ENCODE measurements at places on chromosomes 6 and 20. TPM values are rescaled to one million over a fixed set of nuclear protein-coding genes. Genes with fewer than 3 reads are reported as not detected.

DNA sequence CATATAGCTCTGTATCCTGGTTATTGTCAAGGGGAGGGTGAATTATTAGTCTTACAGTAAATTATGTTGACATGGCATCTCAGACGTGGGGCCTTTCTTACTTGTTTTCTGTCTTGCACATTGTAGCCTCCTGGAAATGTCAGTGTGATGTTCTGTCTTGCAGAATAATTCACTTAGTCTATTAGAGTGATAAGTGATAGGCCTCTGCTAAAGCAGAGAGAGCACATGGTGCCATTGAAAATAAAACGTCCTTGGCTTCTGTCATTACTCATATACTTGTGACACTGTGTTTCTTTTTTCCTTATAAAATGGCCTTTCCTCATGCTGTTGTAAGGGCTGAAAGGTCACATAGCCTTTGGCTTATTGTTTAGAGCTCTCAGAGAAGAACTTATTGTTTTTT, 531.0 kb downstream of the EPM2A start:
- no peak overlapping the region for H3K27ac ChIP-seq
- H3K4me3 ChIP-seq, result no peak overlapping the region
- DNase-seq, result no peak
- no peaks in the 10 kb centered on the region for H3K36me3 ChIP-seq
- no peaks in the 10 kb centered on the region for H3K4me1 ChIP-seq

Gene C20orf141
- not detected for total RNA-seq

DNA sequence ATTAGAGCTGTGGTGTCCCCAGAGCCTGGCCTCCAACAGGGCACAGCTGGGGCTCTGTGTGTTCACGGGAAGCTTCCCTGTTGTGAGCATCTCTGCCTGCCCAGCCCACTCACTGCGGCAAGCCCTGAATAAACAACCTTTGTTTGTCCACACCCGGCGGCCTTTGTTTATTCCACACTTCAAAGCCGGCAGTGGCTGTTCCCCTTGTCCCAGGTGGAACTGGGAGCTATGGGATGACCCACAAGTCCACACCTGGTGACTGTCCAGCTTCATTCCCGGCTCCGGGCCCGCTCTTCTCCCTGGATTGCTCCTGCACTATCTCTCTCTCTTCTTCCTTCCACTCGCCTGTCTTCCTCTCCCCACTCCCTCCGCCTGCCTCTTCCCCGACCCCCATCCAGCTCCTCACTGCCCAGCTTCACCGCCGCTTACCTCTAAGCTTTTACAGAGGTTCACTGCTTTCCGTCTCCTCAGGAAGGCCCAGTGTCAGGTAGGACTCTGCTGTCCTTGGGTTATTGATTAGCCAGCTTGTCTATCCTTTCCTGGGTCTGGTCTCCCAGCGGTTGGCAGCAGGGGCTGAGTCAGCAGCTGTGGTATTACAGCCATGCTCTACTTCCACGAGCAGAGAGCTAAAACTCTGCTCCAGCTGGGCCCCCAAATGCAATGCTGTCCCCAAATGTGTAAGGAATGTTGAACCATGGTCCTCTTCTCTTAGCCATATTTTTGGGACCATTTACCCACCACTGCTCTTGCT, 17.8 kb downstream of the DACT2 start:
- no peak for DNase-seq
- no peak overlapping the region for H3K27ac ChIP-seq
- H3K4me1 ChIP-seq, result no peaks in the 10 kb centered on the region
- H3K4me3 ChIP-seq, result no peak overlapping the region

- no peaks in the 10 kb centered on the region for H3K4me1 ChIP-seq
- H3K4me3 ChIP-seq, result no peak overlapping the region
- H3K36me3 ChIP-seq, result no peaks in the 10 kb centered on the region
- no peak overlapping the region for H3K27ac ChIP-seq
These were observed 181.8 kb upstream of the RALGAPA2 start for GRCh38 chr20:20894280-20894679.

Gene ASIP
- not detected for total RNA-seq

Gene DSE
- total RNA-seq, result 7.5 TPM

Gene BPI
- total RNA-seq, result not detected

Gene PRICKLE4
- not detected for total RNA-seq

Data from activated CD4-positive, alpha-beta memory T cell treated with anti-CD3 and anti-CD28 coated beads, Interleukin-2, amount 10 ng/mL, durations not matched to agents 7 days and 5 days (primary cell).